ENCODE measurements at places on chromosomes 4 and X. TPM values are rescaled to one million over a fixed set of nuclear protein-coding genes. Genes with fewer than 3 reads are reported as not detected.

ARAP2 gene
- 4.2 TPM for polyA plus RNA-seq

HTN1 gene
- polyA plus RNA-seq, result not detected

N4BP2 gene
- polyA plus RNA-seq, result 14.5 TPM

MAP7D2 gene
- polyA plus RNA-seq, result 0.43 TPM

NCBP2L gene
- not detected for polyA plus RNA-seq

RRH gene
- polyA plus RNA-seq, result 0.52 TPM

SSX2B gene
- polyA plus RNA-seq, result not detected

MGARP gene
- 0.50 TPM for polyA plus RNA-seq

CYBB gene
- polyA plus RNA-seq, result 23.5 TPM

REPS2 gene
- 12.3 TPM for polyA plus RNA-seq

PLK4 gene
- polyA plus RNA-seq, result 10.9 TPM

CSTF2 gene
- polyA plus RNA-seq, result 9.9 TPM

FAAH2 gene
- 0.71 TPM for polyA plus RNA-seq

CD38 gene
- 0.53 TPM for polyA plus RNA-seq

SPATA4 gene
- 0.42 TPM for polyA plus RNA-seq

P2RY8 gene
- polyA plus RNA-seq, result 0.72 TPM

CFAP299 gene
- not detected for polyA plus RNA-seq

MTNR1A gene
- not detected for polyA plus RNA-seq

AWAT2 gene
- not detected for polyA plus RNA-seq

CPE gene
- polyA plus RNA-seq, result 80.8 TPM

DMD gene
- polyA plus RNA-seq, result 84.1 TPM

LUZP4 gene
- 0.15 TPM for polyA plus RNA-seq

Measured in muscle of back (tissue), 13 donors.